ENCODE measurements at places on chromosomes 7 and 10.

DNA sequence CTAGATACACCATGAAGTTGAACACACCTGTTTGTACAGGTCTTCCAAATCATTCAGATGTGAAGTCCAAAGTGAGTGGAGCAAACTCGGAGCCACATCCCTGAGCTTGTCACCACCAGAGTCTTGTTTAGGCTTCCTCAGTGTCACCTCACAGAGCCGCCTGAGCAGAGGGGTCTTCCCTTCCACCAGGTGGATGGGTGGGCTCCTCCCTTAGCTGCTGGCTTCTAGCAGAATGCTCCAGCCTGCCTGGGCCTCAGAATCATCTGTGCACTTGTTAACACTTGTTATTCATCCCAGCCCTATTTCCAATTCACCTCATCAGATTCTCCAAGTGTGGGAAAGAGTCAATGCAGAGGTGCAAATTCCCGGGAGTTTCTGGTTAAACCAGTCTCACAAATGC, 32.5 kb downstream of the C10orf71 start:
- no peak for DNase-seq

- DNase-seq: no peak
Measured at GRCh38 chr10:70920519-70920918, 32.2 kb upstream of the PCBD1 start.

DNA sequence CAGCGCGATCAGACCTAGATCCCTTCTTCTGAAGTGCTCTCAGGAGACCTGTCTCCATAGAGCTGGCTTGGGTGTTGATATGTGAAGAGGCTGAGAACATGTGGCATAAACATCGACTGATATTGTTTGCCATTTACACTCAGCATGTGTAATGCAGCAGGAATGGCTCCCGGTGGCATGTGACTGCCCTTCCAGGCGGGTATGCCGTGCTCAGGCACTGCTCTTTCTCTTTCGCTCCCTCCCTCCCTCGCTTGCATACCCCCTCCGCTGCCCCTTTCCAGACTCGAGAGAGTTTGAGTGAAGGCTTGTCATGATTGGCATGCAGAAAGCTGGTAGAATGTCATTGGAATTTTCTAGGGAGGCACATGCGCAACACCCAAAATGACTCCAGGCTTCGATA, 107.3 kb upstream of the PDCD4 start:
- DNase-seq: no peak

DNA sequence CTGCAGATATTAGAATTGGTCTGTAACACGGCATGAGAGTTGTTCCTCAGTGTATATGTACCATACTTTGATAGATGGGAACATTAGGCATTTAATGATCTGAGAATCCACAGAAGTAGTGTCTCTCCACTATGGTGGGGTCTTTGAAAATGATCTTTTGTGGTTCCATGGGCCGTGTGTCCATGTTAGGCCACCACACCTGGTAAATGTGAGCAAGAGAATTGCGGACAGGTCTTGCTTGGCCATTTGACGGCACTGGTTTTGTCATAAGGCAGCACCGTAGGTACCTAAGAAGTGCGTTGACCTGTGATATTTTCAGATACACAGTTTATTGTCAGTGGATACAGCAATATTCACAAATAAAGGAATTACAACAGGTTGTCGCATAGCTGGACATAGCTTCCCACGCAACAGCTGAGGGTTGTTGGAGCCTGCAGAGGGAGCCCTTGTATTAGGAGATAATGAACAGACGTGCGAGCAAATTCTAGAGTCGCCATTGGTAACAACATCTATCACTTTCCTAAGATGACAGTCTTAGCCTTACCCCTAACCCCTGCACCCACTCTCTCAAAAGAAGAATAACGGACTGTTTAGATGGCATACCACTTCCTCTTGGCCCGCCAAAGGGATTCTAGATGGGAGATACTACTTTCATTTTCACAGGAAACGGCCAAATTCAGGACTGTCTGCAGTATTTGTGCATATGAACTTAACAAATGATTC, 111.4 kb downstream of the COL28A1 start:
- DNase-seq: no peak

DNA sequence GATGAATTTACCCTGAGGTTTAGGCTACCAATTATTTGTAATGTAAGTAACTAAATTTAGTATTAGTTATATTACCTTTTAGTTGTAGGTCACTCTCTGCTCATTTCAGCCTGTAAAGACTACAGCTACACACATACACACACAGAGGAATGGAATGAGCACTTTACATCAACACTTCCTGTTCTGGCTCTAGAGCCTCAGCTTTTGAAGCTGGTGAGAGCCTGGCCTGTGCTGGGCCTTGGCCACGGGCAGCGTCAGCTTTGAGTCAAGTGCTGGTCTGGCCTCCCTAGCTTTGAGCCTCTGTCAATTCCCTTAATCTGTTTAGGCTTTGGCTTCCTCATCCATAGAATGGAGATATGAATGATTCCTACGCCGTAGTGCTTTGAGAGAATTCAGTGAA, 141.7 kb downstream of the EGFR start:
- no peak for DNase-seq

- DNase-seq: no peak
Measured at GRCh38 chr7:55172161-55172560, 153.3 kb downstream of the EGFR start.

- DNase-seq: no peak
Measured at GRCh38 chr7:23544913-23545354, 13.2 kb upstream of the TRA2A start.

DNA sequence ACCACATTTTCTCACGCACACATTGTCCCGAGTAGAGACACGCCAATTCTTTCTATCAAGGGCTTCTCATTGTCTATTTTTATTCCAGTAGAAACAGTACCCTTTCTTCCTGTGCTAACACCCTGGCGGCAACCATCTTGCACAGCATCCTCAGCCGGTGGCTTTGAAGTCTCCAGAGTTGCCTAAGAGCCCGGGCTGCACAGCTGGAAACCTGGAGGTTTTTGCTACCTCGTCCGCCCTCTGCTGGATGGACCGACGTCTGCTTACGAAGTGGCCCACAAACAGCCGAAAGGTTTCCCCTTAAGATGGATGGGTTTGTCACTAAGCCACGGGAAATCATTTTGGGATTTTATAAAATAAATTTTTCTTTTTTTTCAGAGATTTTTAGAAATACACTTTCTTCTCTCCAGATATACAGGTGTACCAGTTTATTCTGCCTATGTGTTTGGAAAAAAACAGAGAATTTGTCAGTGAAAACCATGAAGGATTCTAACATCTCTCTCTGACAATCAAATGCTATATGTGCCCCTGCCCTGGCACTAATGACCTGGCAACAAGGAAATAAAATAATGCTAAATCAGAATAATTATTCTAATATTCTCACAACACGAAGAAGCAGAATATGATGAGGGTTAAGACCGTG, 81.8 kb upstream of the FAM204A start:
- DNase-seq: no peak

- no peak for DNase-seq
Measured at GRCh38 chr10:16987976-16988610, 141.5 kb downstream of the CUBN start.

DNA sequence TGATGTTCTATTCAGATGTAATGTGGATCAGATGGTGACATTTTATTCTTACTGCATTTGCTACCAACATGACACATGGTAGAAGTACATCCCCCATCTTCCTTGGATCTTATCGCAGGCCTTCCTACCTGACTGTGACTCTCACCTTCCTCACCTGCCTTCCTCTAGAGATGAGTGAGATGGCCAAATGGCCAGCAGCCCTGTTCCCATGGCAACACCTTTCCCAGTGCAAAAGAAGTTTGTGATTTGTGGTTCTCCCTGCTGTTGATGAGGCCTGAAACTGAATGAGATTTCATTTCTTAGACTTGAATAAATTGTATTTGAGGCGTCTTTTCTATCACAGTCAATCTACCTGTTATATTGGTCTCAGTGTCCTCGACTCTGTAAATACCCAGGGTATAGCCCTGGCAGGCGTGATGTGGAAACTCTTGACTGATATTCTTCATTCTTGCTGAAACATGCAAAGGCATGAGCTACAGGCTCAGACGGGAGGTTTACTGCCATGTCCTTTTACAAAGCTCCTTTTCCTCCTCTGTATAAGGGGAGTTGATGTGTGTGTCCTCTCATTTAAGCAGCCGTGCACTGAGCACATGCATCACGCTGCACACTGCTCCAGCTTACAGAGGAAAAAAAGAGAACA, 440.7 kb upstream of the AKR1E2 start:
- DNase-seq: no peak

- DNase-seq: no peak
Measured at GRCh38 chr7:132541656-132542055, 34.6 kb downstream of the PLXNA4 start.

GRCh38 chr7:45055016-45055415, 33.8 kb downstream of the NACAD start:
- DNase-seq: no peak

DNA sequence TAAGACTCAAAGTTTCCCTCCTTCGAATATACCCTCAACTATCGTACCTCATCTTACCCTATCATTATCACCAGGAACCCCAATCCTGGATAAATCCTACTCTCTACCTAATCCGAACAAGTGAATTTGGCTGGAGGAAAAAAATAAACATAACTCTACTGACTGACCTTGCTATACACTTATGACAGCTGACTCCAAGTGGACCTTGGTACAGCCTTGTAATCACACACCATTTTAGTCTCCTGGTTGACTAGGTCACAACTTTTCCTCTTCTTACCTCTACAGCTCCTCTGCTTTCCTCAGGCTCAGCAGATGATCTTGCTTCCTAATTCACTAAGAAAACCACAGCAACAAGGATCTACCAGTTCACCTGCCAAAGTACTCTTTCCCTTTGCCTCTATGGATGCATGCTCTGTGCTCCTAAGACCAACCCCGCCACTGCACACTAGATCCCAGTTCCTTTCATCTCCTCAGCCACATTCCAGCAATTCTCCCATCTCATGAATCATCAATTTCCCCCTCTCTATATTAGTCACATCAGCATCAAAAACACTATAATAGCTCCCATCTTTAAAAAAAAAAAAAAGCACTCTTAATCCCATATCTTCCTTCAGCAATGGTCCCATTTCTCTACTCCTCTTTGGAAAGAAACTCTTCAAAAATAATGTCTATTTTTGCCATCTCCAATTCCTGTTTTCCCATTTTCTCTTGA, 35.5 kb downstream of the COA1 start:
- no peak for DNase-seq

DNA sequence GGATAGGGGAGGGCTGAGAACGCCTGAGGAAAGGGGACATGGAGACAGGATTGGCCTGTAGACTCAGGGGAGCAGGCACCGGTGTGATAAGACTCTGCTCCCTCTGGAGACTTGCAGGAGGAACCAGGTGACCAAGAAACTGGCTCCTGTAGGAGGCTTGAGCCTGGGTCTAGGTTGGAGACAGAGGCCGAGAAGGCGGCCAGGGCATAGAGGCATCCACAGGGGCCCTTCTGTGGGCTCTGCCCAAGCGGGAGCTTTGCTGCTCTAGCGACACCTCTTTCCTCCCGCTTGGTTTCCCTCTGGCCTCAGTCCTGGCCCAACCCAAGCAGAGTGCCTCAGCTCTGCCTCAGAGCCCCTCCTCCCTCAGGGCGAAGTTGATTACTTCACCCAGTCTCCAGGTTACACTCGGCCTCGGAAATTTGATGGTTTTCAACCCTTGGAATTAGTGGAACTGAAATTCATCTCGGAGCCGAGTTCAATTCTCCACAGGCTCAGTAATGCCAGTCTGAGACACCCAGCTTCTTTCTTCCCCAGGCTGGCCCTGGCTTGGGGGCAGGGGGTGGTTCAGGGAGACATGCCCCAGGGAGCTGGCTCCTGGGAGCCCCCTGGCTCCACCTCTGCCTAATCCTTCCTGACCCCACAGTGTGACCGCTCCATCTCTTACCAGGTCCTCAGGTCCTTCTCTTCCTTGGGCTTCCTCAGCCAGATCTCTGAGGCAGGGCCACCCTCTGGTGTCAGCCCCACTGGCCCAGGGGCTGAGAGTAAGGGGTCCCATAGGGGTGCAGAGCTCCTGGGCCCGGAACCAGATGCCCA, 60.4 kb downstream of the PAX2 start:
- no peak for DNase-seq

- DNase-seq: no peak
Measured at GRCh38 chr7:121449329-121449728, 53.2 kb upstream of the FAM3C start.

GRCh38 chr10:14325325-14325955, 5.3 kb downstream of the FRMD4A start:
- no peak for DNase-seq

DNA sequence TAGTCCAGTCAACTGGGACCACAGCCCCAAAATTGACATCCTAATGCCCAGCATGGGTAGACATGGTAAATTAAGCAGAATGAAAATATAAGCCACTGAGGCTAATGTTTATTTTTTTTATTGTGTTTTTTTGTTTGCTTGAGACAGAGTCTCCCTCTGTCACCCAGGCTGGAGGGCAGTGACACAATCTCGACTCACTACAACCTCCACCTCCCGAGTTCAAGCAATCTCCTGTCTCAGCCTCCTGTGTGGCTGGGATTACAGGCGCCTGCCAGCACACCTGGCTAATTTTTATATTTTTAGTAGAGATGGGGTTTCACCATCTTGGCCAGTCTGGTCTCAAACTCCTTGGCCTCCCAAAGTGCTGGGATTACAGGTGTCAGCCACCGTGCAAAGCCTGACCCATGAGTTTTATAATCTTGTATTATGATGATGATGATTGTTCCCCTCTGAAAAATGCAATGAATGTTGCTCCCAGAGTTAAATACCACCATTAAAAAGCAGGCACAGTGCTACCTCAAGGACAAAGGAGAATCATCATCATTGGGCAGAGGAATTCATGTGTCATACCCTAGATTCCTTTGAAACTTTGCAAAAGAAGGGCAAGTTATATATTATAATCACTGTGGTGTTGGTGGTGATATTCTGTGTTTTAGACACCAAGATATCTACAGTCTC, 228.0 kb downstream of the PARD3 start:
- DNase-seq: no peak

GRCh38 chr10:23525406-23525805, 86.5 kb downstream of the OTUD1 start:
- no peak for DNase-seq

DNA sequence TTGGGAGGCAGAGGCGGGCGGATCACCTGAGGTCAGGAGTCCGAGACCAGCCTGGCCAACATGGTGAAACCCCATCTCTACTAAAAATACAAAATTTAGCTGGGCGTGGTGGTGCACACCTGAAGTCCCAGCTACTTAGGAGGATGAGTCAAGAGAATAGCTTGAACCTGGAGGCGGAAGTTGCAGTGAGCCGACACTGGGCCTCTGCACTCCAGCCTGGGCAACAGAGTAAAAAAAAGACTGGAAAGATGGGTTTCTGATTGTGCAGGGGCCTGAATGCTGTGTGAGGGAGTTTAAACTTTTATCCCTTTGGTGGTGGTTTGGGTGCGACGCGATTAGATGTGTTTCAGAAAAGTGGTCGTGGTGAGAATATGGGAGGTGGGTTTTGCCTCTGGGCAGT, 1.8 kb downstream of the CHST12 start:
- no peak for DNase-seq
